ENCODE measurements at places on chromosomes 7 and 10.
A peak's percentile ranks its signal among the peaks of the same experiment; 100 is the strongest.

- DNase-seq, result no peak
These were observed 228.6 kb upstream of the TMEM72 start for GRCh38 chr10:44682507-44682906.

- DNase-seq, result peak; percentile 50
These were observed 104.7 kb downstream of the SEPTIN7 start for GRCh38 chr7:35905555-35905954.

- no peak for DNase-seq
These were observed 180.9 kb downstream of the JCAD start for GRCh38 chr10:29878492-29878891.

DNA sequence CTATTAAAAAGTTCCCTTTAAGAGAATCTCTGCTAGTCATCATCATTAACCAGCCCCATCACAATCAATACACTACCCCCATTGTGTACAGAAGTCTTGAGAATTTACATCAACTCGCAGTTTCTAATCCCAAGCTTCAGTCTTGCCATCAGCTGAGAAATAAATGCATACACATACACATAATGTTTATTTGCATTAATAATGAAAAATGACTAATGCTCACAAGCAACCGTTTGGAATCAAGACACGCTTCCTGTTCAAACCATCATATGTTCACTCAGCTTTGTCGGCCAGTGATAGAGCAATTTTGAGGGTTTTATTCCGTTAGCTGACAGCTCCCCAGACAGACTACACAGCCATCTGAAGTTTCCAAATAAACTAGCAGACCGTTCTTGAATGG is 287.1 kb downstream of the SFMBT2 start:
- DNase-seq, result no peak

DNA sequence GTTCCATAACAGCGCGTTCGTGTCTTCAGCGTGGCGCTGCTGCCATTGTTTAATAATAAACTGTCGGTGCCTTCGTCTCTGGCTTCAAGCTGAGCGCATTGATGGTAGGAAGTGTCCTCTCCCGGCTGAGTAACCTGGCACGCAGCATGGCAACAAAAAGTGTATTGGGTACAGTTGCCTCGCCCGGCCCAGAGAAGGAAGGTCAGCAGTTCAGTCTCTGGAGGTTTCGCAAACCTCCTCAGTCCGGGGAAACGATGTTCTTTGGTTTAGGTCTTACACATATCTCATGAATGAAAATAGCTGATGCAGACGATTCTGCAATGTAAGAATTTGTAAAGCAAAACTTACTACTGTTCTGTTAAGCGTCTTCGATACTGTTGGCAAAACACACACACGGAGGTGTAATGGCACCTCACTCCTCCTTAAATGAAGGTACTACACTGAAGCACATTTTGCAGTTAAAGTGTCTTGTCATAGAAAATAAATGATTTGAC is 739 bp upstream of the CCDC186 start:
- peak; percentile 81 for DNase-seq

- no peak for DNase-seq
These were observed 71.5 kb downstream of the SLC35B4 start for GRCh38 chr7:134245253-134245652.

- no peak for DNase-seq
These were observed 3.3 kb downstream of the PTPN12 start for GRCh38 chr7:77540402-77540822.

GRCh38 chr7:116940689-116941370 is 12.5 kb upstream of the ST7 start:
- no peak for DNase-seq

- no peak for DNase-seq
These were observed 126.3 kb upstream of the CELF2 start for GRCh38 chr10:10891124-10892082.

GRCh38 chr7:43876976-43877745 is 7.8 kb upstream of the MRPS24 start:
- no peak for DNase-seq

GRCh38 chr7:107948645-107949442 is 54.1 kb downstream of the LAMB1 start:
- DNase-seq, result peak; percentile 88

GRCh38 chr7:151738925-151739324 is 138.0 kb downstream of the PRKAG2 start:
- DNase-seq, result no peak

DNA sequence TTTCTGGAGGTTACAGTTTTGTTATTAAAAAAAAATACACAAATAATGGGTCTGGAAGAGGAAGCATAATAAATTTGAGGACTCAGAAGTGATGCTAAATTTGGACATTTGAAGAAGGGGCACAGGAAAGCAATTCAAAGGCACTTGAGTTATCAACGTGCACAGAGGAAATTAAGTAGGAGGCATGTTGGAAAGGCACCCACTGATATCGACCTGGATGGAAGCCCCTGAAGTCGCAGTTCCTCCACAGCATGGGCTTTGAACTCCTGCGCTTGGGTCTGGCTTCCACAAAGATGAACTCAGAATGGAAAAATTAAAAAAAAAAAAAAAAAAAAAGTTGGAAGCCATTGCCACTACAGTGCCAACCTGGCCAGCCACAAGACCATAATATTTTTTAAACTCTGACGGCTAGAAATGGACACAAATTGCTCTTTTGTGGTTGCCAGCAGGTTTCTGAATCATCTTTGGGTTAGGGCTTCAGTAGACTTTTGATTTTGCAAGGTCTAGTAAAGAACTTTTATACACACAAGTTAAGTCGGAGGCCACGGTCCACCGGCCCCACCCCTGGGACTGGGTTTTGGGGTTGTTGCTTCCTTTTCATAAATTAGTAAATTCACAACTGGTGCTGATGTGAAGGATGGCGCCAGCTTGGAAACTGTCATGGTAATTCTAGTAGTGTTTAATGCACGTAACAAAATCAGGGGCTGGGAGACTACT is 21.6 kb downstream of the JCAD start:
- no peak for DNase-seq

- DNase-seq, result no peak
These were observed 66.0 kb downstream of the MAD1L1 start for GRCh38 chr7:2166625-2167280.

GRCh38 chr7:79506481-79506880 is 53.0 kb upstream of the MAGI2 start:
- no peak for DNase-seq

GRCh38 chr10:5971315-5971832 is 6.0 kb downstream of the IL15RA start:
- no peak for DNase-seq

DNA sequence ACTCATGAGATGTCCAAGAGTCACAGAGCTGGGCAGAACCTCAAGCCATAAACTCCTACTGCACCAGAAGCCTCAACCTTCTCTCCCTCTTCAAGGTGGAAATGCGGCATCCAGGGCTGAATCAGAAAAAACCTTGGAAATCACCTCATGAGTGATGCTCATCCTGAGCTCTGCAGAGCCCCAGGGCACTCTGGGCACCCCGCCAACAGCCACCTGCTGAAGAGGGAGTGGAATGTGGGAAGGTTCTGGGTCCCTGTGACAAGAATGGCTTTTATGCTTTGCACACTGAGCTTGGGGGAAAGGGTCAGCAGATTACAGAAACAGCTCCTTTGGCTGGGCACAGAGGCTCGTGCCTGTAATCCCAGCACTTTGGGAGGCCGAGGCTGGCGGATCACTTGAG is 18.8 kb downstream of the NUDT1 start:
- peak; percentile 88 for DNase-seq

GRCh38 chr7:27700501-27700900 is 37.8 kb upstream of the HIBADH start:
- no peak for DNase-seq

DNA sequence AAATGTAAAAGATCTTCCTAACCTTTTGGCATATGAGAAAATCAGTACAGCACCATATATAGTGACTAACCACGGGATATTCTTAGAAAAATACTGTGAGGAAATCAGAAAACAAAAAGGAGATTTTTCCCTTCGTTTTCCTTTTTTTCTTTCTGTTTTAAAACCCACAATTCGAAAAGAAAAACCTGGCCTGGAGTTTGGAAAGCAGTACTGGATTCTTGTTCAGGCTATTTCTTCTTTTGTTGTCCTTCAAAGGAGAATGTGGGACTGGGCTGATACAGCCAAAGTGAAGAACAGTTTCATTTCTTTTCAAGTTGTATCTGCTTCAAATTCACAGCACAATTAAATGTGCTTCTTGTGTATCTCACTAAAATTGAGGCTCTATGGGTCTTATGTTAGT is 156.8 kb upstream of the PHYHIPL start:
- DNase-seq, result no peak

GRCh38 chr7:140230861-140231770 is 54.3 kb upstream of the KDM7A start:
- DNase-seq, result peak; percentile 16

DNA sequence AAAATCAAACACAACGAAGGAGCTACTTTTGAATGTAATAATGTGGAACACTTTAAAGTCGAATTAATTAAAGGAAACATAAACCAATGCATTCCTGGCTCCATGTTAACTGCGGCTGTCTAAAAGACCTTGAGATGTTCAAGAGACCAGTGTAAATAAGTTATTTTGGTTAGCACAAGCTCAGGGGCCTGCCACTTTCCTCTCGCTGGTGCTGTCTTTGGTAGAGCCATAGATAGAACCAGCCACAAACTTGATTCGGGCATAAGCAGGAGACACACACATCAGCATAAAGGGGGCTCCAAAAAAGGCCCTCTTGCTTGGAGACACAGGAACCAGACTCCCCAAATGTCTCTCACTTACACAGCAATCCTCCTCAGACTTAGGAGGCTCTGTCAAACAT is 121.6 kb upstream of the TBX20 start:
- no peak for DNase-seq

GRCh38 chr7:138970952-138971351 is 10.2 kb downstream of the KIAA1549 start:
- no peak for DNase-seq

DNA sequence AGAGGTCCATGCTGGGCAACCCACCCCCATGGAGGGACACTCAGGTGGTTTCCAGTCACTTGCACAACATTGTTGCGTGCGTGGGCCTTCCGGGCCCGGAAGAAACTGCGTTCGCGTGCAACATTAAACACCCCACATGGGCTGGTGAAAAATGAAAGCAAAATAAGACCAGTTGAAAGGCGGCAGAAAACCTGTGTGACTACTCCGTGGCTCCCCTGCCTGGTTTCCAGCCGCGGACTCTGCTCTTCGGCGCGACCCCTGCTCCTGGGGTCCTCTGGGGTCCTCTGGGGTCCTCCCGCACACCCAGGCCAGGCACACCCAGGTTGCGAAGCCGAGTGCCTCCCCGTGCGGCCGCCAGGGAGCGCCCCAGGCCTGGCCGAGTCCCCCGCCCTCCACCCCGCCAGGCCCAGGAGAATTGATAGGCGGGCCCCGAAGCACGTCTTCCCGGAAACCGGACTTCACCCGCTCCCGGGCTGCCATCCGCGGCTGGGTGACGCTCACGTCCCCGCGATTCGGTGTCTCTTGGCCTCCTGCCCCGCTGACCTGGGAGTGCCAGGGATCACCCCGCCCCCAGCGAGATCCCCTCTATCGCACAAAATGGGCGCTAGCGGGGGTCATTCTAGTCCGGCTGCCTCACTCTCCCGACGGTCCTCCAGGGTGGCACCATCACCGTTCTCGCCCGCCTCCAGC is 1.9 kb upstream of the SH2D4B start:
- peak; percentile 34 for DNase-seq

GRCh38 chr10:114526126-114526503 is 121.8 kb upstream of the AFAP1L2 start:
- no peak for DNase-seq

- no peak for DNase-seq
These were observed 24.3 kb downstream of the PPP2R2D start for GRCh38 chr10:131925011-131925649.

- no peak for DNase-seq
These were observed 20.4 kb upstream of the ST8SIA6 start for GRCh38 chr10:17474595-17475323.

- no peak for DNase-seq
These were observed 269.4 kb upstream of the SEMA3D start for GRCh38 chr7:85456254-85456653.

GRCh38 chr7:2521952-2522591 is 2.5 kb downstream of the LFNG start:
- DNase-seq, result peak; percentile 60

GRCh38 chr10:78171633-78172400 is 138.2 kb downstream of the RPS24 start:
- DNase-seq, result no peak

- DNase-seq, result no peak
These were observed 6.0 kb upstream of the GATA3 start for GRCh38 chr10:8048281-8049008.

- DNase-seq, result no peak
These were observed 183.6 kb upstream of the DGKB start for GRCh38 chr7:15086131-15086611.

DNA sequence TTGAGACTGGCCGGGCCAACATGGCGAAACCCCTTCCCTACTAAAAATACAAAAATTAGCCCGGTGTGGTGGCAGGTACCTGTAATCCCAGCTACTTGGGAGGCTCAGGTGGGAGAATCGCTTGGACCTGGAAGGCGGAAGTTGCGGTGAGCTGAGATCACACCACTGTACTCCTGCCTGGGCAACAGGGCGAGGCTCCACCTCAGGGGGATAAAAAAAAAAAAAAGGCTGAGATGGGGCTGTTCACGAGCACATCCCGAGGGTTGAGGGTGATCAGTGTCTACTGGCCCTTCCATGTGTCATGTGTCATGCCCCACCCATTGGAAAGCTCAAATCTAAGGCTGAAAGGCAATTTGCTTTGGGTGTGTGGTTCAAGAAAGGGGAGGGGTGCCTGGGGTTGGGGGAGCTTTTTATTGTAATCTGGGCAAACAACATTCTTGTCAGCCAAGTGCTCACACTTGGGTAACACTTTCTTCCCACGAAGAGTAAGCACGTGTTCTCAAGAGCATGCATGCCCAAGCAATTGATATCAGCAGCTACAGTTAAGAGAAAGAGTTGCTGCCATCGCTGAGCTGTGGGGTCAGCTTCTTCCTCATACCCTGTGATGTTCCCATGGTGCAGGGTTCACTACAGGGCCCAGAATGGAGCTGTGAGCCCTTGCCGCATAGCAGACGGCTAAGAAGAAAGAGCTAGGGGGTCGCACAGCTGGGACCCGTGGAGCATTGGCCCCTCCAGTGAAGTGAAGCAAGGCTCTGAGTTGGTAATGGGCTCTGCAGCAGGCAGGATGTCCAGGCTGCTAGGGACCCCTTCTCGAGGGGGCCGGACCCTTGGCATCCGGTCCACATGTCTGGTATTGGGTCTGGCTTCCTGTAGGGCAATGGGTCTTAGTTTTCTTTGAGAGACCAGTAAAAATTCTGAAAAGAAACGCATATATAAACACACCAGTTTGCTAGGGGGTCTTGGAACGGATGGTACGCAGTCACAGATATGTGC is 9.9 kb upstream of the ACSL5 start:
- DNase-seq, result no peak

DNA sequence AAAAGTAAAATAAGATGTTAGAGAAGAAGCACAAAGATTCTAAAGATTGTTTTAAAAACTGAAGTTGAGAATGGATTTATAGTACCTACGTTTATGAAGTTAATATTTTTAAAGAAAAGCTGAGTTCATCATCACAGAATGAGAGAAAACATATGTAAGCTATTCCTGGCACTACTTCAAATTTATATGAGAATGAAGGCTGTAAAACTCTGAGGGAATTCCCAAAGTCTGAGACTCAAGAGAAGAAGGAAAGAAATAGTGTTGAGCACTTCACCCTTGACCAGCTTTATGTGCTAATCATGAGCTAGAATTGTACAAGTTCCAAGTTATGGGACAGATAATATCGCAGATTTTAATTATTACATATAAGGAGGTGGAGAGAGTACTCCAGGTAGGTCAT is 323.7 kb upstream of the GNAI1 start:
- DNase-seq, result no peak
